Activated T-cell treated with anti-CD3 and anti-CD28 coated beads, Interleukin-2, amount 50 U/mL, for 72 hours (primary cell): ENCODE measurements at places on chromosomes 13 and 19. TPM values are rescaled to one million over a fixed set of nuclear protein-coding genes. Genes with fewer than 3 reads are reported as not detected.
A peak's percentile ranks its signal among the peaks of the same experiment; 100 is the strongest.

The BST2 gene
- 75.0 TPM for total RNA-seq

The FLT1 gene
- total RNA-seq: 35.8 TPM

- H3K27ac ChIP-seq: no peak overlapping the region
- H3K4me3 ChIP-seq: no peak overlapping the region
- H3K4me1 ChIP-seq: peaks cover 25% of the 10 kb centered on the region
- DNase-seq: no peak
- H3K36me3 ChIP-seq: peaks cover 7% of the 10 kb centered on the region
Observed at GRCh38 chr19:4717966-4718701, 5.5 kb downstream of the DPP9 start.

DNA sequence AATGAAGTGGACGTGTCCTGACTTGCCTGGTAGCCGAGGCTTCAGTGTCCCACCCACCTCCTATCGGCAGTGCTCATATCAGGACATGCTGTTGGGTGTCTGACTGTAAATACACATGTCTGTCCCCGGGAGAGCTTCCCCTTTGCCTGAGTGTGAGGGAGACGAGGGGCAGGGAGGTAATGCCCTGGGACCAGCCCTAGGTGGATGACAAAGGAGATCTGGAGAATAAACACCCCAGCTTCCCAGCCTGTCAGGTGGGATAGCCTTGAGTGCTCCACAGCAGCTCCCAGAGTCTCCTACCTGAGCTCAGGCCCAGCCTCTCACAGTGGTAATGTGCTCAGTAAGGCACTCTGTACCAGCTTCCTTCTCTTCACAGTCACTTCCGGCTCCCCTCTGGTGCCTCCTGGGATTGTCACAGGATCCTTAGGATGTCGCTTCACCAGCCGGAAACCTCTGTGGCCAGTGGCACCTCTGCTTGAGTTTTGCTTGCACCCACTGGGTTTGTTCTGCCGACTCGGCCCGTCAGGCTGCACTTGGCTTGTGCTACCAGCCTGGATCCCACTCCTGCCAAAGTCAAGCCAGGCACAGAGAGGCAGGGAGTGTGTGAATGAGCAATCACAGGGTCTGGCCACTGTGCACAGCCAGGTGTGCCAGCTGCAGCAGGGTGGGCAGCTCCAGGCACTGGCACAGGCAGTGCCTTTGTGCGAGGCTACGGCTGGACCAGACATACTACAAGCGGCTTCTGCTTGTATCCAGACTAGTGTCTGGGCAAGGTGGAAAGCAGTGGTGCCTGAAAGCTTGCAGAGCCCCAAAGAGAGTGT lies 54.4 kb upstream of the RGCC start:
- no peaks in the 10 kb centered on the region for H3K4me1 ChIP-seq
- H3K4me3 ChIP-seq: no peak overlapping the region
- H3K36me3 ChIP-seq: no peaks in the 10 kb centered on the region
- H3K27me3 ChIP-seq: no peaks in the 10 kb centered on the region
- no peak overlapping the region for H3K27ac ChIP-seq

The TMPRSS9 gene
- 0.19 TPM for total RNA-seq

DNA sequence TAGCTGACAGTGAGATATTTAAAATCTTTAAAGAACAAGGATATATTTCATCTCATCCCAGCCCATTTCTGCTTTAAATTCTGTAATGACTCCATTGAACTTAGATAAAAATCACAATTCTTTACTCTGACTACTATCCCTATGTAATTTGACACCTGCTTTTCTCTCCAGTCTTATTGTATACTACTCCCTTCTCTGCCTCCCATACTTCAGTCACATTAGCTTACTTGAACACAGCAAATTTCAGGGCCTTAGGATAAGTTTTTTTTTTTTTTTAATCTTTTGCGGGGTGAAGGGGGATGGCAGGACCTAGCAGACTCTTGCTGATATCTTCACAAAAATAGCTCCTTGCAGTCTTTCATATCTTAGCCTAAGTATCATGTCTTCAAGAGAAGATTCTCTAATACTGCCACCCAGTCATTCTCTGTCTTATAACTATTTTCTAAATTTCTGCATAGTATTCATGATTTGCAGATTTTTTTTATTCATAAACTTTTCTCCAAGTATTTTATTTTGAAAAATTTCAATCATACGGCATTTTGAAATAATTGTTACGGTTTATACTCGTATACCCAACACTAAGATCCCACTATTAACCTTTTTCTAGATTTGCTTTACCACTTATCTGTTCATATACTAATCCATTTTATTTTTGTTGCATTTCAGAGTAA lies 151.4 kb downstream of the PCCA start:
- no peak for DNase-seq
- H3K4me3 ChIP-seq: no peak overlapping the region
- H3K4me1 ChIP-seq: peaks cover 3% of the 10 kb centered on the region
- no peak overlapping the region for H3K27ac ChIP-seq
- H3K36me3 ChIP-seq: no peaks in the 10 kb centered on the region
- H3K27me3 ChIP-seq: no peaks in the 10 kb centered on the region

- no peak overlapping the region for H3K27ac ChIP-seq
- H3K36me3 ChIP-seq: peaks cover 2% of the 10 kb centered on the region
- H3K27me3 ChIP-seq: peaks cover 6% of the 10 kb centered on the region
- no peak for DNase-seq
- no peak overlapping the region for H3K4me3 ChIP-seq
- H3K4me1 ChIP-seq: peaks cover 36% of the 10 kb centered on the region
Observed at GRCh38 chr19:17790059-17790780, 4.7 kb upstream of the B3GNT3 start.

DNA sequence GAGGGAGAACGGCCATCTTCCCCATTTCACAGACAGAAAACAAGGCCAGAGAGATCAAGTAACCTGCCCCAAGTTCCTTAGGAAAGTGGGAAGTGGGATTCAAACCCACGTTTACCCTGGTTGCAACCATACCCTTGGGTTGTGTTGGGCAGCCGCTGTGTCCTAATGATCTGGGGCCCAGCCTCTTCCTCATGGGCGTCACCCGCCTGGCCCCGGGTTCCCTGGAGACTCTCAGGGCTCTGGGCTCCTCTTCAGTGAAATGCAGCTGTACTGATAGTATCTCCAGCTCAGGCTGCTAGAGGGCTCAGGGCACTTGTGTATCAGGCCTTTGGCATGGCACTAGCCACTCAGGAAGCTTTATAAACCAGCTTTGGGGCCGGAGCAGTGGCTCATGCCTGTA lies 9.8 kb downstream of the TMED1 start:
- no peak overlapping the region for H3K4me3 ChIP-seq
- H3K4me1 ChIP-seq: no peaks in the 10 kb centered on the region
- no peak for DNase-seq
- no peak overlapping the region for H3K27ac ChIP-seq

GRCh38 chr19:42965176-42965575 lies 28.2 kb upstream of the PSG7 start:
- H3K36me3 ChIP-seq: no peaks in the 10 kb centered on the region
- H3K27ac ChIP-seq: no peak overlapping the region
- H3K27me3 ChIP-seq: no peaks in the 10 kb centered on the region

The CD177 gene
- total RNA-seq: not detected

The ZNF69 gene
- total RNA-seq: 2.6 TPM

DNA sequence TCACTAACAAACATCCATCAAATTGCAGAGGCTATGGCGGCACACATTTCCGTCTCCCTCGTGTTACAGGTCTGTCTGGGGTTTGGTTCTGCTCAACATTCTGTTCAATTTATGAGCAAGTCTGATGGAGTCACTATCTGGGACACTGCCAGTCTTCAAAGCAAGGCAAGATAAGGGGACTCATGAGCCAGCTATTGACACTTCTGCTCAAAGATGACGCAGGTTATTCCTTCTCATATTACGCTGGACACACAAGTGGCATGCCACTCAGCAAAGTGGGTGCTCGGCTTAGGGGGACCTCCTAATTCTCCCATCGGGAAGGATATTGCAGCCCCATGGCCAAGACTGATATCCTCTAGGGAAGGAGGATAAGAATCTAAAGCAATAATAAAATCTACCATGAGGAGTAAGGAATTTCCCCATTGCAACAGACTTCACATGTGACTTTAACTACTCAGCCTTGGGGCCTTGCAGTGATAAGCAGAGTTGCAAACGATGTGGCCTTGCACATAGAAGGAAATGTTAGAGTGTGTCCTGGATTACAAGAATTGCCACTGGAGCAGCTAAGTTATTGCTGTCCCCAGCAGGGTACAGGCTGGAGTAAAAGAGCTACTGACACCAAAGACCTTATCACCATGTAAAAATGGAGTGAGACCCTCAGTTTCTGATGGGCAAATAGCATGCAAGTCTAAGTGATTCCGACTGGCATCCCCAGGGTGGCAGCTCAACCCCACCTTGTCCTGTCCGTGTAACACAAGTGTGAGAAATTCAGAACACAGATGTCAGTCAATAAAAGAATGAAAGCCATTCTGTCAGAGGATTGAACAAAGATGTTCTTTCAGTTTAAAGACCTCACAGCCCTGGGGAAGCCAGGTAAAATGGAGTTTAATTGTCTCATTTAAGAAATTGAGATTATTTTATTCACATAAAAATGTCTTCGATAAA lies 306.1 kb downstream of the IRS2 start:
- DNase-seq: no peak
- peaks cover 5% of the 10 kb centered on the region for H3K27me3 ChIP-seq

The ICAM5 gene
- 3.1 TPM for total RNA-seq

The NPHS1 gene
- total RNA-seq: 0.74 TPM

DNA sequence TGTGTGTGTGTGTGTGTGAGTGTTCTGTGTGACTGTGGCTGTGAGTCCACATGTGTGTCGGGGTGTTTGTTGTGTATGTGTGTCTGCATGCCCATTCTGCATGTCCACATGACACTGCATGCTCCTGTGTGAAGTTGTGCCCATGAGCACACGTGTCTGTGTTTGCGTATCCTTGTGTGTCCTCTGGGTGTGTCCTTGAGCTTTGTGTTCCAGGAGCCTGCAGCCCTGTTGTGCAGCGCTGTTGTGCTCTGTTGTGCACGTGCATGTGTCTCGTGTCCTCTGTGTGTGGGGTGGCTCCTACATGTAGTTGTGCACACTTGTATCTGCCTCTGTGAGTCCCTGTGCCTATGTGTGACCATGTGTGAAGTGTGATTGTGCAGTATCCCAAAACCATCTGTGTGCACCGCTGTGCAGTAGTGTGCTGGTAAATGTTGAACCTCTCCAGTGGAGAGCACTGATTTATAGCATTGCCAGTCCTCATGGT lies 2.2 kb upstream of the ARHGEF18 start:
- peak overlapping the region; percentile 74 for H3K4me3 ChIP-seq
- H3K36me3 ChIP-seq: peaks cover 9% of the 10 kb centered on the region
- H3K27me3 ChIP-seq: no peaks in the 10 kb centered on the region
- peaks cover 62% of the 10 kb centered on the region for H3K4me1 ChIP-seq
- peak overlapping the region; percentile 20 for H3K27ac ChIP-seq
- no peak for DNase-seq

DNA sequence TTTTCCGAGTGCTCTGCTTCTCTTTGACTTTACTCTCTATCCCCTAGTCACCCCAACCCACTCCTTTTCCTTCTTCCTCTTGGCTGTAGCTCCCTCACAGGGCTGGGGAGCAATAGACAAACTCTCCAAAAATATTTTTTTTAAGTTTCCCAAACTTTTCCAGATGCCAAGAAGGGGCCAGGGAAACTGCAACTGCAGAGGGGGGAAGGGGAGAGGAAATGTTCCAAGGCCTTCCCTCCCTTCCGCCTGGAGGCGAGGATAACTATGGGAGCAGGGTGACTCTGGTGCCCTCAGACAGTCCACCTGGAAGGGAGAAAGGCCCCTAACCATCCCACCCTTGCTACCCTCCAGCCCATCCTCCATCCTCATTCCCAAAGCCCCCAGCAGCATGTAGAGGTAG lies 49.4 kb downstream of the LYL1 start:
- H3K27ac ChIP-seq: no peak overlapping the region
- H3K36me3 ChIP-seq: no peaks in the 10 kb centered on the region
- H3K4me3 ChIP-seq: no peak overlapping the region
- DNase-seq: no peak
- peaks cover 13% of the 10 kb centered on the region for H3K4me1 ChIP-seq

DNA sequence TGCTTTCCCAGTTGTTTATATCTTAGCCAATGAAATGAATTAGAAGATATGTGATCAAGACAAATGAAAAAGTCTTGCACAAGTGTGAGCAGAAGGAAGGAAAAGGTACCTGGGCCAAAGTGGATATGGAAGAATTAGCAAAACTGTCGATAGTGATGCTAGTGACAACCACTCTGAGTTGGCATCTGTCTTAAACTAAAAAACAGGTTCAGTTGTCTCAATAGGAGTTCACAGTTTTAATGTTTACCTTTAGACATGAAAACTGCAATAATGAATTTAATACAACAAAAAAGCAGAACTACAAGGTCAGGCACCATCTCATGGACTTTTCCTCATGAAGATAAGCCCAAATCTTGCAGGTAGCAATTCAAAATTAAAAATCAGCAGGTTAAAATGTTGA lies 688.5 kb downstream of the EFNB2 start:
- no peak for DNase-seq
- H3K4me1 ChIP-seq: no peaks in the 10 kb centered on the region
- no peak overlapping the region for H3K27ac ChIP-seq
- H3K27me3 ChIP-seq: no peaks in the 10 kb centered on the region

GRCh38 chr19:52689843-52690368 lies 44.9 kb downstream of the ZNF611 start:
- peak; percentile 36 for DNase-seq
- peak overlapping the region; percentile 99 for H3K4me3 ChIP-seq
- no peaks in the 10 kb centered on the region for H3K27me3 ChIP-seq
- H3K4me1 ChIP-seq: peaks cover 42% of the 10 kb centered on the region
- H3K36me3 ChIP-seq: peaks cover 15% of the 10 kb centered on the region

The IGSF23 gene
- not detected for total RNA-seq

The TEKTIP1 gene
- 10.7 TPM for total RNA-seq

The LINGO3 gene
- not detected for total RNA-seq
